ENCODE measurements at places on chromosomes 5 and 9. TPM values are rescaled to one million over a fixed set of nuclear protein-coding genes. Genes with fewer than 3 reads are reported as not detected.

DNA sequence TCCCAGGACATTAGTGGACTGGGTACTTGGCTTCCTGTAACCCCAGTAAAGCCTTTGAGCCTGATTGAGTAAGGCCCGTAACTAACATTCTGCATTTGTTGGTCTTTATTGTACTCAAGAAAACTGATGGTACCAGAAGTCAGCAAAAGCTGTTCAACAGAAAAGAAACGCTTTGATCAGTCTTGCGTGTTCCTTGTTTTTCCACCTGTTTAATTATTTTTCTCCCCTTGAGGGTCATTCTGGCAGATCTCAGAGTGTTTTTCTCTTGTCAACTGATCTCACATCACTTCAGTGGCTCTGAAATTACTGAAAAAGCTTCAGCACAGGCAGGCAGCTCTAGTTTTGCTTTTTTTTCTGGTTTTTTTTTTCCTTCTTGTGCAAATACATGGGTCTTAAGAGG lies 6.1 kb upstream of the TMEM268 start:
- no peaks in the 10 kb centered on the region for H3K27me3 ChIP-seq
- no peak overlapping the region for H3K27ac ChIP-seq
- no peak for DNase-seq
- H3K4me3 ChIP-seq, result no peak overlapping the region
- H3K4me1 ChIP-seq, result peaks cover 14% of the 10 kb centered on the region

DNA sequence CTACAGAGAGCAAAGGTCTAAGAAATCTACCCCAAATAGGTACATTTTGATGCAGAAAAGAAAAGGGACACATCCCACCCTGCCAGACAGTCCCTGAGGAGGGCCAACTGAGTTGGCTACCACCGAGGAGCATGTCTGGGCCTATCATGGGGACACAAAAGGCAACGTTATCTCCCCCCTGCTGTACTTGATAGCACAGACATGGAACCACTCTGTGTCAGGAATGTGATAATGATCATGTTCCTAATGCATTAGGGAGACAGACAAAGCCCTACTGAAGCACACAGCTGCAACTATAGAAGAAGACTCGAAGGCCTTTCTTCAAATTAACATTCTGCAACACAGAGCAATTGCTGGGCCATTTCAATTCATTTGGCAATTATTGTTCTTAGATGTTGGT lies 84.5 kb downstream of the ENC1 start:
- no peak overlapping the region for H3K4me3 ChIP-seq
- DNase-seq, result no peak
- peaks cover 8% of the 10 kb centered on the region for H3K4me1 ChIP-seq

DNA sequence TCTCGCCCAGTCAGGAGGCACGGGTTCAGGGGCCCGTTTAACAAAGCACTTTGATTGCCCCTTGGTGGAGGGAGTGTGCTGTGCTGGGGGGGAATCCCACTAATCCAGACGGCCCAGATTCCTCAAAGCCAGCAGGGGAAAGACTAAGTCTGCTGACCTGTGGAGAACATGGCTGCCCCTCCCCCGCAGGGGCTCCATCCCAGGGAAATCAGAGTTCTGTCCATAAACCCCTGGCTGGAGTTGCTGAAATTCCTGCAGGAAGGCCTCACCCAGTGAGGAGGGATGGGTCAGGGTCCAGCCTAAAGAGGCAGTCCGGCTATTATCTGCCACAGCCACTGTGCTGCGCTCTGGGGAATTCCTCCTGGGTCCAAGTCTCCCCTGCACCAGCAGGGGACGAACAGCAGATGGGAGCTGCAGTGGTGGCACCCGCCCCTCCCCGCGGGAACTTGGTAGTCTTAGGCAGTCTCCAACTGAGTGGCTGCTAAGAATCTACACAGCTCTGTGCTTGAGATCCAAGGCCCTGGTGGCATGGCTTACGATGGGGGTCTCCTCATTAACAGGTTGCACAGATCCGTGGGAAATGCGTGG lies 174.0 kb upstream of the DAB2 start:
- DNase-seq, result no peak
- H3K36me3 ChIP-seq, result no peaks in the 10 kb centered on the region
- peaks cover 29% of the 10 kb centered on the region for H3K27me3 ChIP-seq
- no peak overlapping the region for H3K27ac ChIP-seq

- no peak for DNase-seq
- peaks cover 16% of the 10 kb centered on the region for H3K4me1 ChIP-seq
- H3K36me3 ChIP-seq, result peaks cover 6% of the 10 kb centered on the region
- H3K27me3 ChIP-seq, result no peaks in the 10 kb centered on the region
- H3K4me3 ChIP-seq, result no peak overlapping the region
These were observed 125.4 kb downstream of the ARHGEF28 start for GRCh38 chr5:73751254-73751914.

DNA sequence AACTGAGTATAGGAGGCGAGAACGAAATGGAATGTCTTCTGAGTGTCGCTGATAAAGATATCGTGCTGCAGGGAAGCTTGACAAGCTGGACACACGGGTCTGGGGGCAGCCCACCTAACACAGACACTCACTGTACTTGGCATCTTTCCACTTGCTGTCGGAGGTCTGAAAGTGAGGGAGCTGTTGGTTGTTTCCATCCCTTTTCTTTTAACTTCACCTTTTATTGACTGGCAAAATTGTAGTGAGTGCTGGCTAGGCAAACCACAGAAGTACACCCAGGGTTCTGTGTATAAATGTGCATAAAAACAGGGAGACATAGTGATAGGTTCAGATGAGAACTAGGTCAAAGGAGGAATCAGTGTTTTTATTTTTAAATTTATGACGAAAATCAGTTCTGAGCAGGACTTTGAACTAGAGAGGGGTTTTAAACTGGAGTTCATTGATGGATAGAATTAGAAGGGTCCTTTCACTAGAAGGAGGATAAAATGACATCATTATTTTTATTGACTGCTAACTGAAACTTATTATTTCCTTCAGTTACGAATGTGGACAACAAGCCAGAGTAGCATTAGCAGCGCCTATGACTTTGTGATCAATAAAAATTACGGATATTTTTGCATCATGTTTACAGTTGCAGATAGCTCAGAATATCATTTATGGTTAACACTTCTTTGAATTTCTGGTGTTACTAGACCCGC lies 817 bp downstream of the GAPVD1 start:
- H3K36me3 ChIP-seq, result peaks cover 32% of the 10 kb centered on the region
- peaks cover 30% of the 10 kb centered on the region for H3K4me1 ChIP-seq
- H3K27me3 ChIP-seq, result no peaks in the 10 kb centered on the region
- H3K27ac ChIP-seq, result peak overlapping the region; percentile 92
- DNase-seq, result no peak
- peak overlapping the region; percentile 83 for H3K4me3 ChIP-seq

DNA sequence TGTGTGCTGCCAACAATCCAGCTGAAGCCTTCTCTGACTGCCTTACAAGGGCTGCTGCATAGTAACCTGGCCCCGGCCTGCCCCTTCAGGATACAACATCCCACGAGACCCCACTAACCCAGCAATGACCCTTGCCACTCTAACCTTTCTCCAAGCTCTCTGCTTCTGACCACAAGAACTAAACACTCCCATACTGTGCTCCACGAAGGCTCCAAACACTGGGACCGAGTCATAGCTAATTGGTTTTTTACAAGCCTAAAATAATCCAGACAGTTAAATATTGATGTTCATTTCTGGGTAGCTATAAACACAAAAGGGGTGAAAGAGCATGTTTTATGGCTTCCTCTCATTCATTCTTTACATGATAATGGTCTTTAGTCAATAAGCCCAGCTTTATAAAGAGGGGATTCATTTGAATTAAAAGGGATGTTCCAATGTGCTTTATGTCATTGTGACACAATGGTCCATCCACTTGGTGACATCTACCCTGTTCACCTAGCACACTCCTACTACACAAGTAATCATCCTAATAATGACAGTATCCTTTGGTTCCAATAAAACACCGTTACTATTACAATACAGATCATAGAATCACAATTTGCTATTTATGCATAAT lies 16.2 kb upstream of the TLE4 start:
- no peak overlapping the region for H3K4me3 ChIP-seq
- H3K4me1 ChIP-seq, result no peaks in the 10 kb centered on the region
- DNase-seq, result no peak
- H3K36me3 ChIP-seq, result no peaks in the 10 kb centered on the region
- no peak overlapping the region for H3K27ac ChIP-seq
- H3K27me3 ChIP-seq, result no peaks in the 10 kb centered on the region

DNA sequence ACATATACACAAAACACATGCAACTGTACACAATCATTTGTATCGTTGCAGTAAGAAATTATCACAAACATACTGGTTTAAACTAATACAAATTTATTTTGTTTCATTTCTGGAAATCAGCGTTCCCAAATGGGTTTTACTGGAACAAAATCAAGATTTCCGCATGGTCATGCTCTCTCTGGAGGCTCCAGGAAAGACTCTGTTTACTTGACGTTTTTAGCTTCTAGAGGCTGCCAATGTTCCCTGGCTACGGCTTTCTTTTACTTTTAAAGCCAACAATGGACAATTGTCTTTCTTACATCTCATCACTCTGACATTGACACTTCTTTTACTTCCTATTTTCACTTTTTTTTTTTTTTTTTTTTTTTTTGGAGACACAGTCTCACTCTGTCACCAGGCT lies 793.1 kb downstream of the CDH9 start:
- no peaks in the 10 kb centered on the region for H3K36me3 ChIP-seq
- no peaks in the 10 kb centered on the region for H3K27me3 ChIP-seq
- H3K27ac ChIP-seq, result no peak overlapping the region
- no peak overlapping the region for H3K4me3 ChIP-seq
- no peak for DNase-seq

DNA sequence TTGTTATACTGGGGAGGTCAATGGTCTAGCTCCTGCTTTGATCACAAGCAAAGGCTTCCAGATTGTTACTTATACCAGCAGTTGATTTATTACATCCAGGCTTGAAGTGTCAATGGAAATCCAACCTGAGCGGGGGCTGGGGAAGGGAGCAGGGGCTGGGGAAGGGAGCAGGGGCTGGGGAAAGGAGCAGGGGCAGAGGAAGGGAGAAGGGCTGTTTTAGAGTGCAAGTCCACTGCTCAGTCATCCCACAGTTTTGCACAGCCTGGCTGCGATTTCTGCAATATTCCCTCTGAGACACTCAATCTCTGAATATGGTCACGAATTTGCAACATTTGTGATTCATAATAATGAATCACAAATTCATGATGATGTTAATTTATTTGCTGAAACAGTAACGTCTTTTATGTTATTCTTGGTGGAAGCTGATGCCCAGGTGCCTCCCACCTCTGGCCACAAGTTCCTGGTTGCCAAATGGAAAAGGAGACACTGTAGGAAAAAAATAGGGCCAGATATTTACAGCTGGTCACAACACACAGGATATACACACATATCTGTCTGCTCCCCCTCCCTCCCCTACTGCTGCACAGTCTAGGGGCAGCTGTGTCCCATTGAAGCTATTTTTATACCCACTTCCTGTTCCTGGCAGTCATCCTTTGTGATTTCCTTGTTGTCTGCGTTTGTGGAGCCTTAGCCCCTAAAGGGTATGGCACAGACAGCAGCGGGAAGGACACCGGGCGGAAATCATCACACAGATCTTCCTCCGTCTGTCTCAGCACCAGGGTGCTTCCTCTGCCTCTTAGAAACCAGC lies 325.1 kb downstream of the GADD45G start:
- no peak overlapping the region for H3K27ac ChIP-seq
- peaks cover 10% of the 10 kb centered on the region for H3K4me1 ChIP-seq
- H3K36me3 ChIP-seq, result no peaks in the 10 kb centered on the region
- H3K4me3 ChIP-seq, result no peak overlapping the region
- peaks cover 47% of the 10 kb centered on the region for H3K27me3 ChIP-seq
- DNase-seq, result peak; percentile 28

- H3K27ac ChIP-seq, result no peak overlapping the region
- peaks cover 24% of the 10 kb centered on the region for H3K4me1 ChIP-seq
- no peaks in the 10 kb centered on the region for H3K36me3 ChIP-seq
These were observed 3.7 kb upstream of the PAPPA start for GRCh38 chr9:116149844-116150243.

DNA sequence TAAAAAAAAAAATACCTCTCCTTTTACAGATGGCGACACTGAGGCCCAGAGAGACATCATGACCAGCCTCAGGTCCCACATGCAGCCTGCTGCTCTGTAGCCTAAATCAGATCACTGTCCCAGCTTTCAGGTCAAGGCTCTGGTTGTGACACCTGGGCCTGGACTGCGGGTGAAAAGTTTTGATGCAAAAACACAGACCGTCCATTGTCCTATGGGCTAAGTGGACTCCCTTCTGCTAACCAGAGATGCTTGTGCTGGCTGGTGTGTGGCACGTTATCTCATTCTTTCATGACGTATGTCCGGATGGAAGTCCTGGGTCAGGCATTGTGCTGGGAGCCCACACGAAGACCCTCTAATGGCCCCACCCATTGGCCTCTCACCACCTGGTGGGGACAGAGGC lies 7.8 kb downstream of the NEK6 start:
- no peak for DNase-seq
- no peaks in the 10 kb centered on the region for H3K36me3 ChIP-seq
- peaks cover 40% of the 10 kb centered on the region for H3K4me1 ChIP-seq
- peak overlapping the region; percentile 39 for H3K27ac ChIP-seq

DNA sequence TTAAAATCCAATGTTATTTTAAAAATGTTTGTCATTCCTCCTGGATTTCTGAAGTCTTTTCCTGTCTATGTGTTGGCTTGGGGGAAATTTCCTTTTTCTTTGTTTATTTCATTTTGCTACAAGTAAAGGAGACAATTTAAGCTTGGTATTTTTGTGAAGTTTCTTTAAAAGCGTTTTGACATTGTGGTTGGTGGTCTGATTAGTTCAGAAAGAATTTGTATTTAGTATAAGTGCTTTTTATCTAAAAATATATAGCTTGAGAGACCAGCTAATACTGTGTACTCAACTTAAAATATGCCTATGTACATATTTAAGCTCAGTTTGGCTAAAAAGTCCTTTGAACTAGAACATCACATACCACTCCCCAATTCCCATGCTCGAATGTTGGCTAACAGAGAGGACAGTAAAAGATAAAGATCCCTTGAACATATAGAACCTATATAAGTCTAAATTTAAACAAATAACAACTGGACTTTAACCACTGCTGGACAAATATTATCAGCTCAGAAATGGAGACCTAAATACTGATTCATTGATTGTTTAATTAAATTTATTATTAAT lies 237.6 kb downstream of the TLE4 start:
- peaks cover 6% of the 10 kb centered on the region for H3K4me1 ChIP-seq
- no peak overlapping the region for H3K27ac ChIP-seq
- no peak overlapping the region for H3K4me3 ChIP-seq
- H3K27me3 ChIP-seq, result no peaks in the 10 kb centered on the region

DNA sequence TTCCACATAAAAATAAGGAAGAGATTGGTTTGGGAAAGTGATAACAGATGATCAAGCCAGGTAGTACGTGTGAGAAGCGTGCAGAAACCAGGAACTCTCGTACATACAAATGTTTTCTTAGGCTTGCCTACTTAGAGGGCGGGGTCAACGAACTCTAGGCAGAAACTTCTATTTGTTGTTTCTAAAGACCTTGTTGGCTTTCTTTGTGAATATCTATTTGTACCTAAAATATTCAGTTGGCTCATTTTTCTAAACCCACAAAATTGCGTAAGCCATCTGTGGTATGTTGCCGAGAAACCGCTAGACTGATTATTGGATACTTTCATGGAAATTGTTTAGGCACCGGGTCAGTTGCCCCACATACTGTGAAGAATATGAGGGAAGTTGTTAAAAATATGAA lies 458.5 kb downstream of the MAT2B start:
- no peaks in the 10 kb centered on the region for H3K36me3 ChIP-seq
- no peaks in the 10 kb centered on the region for H3K27me3 ChIP-seq
- no peak overlapping the region for H3K27ac ChIP-seq
- H3K4me3 ChIP-seq, result peak overlapping the region; percentile 23
- H3K4me1 ChIP-seq, result peaks cover 5% of the 10 kb centered on the region

Gene C9orf85
- total RNA-seq, result 23.3 TPM

Gene PCDHA4
- total RNA-seq, result 0.16 TPM

Gene BTNL8
- not detected for total RNA-seq

Gene PCDHGB2
- 0.88 TPM for total RNA-seq

Gene ZNF883
- 0.51 TPM for total RNA-seq

Gene TLR4
- total RNA-seq, result not detected

Gene TXNDC8
- total RNA-seq, result not detected
